Fibroblast of villous mesenchyme (primary cell): ENCODE measurements at places on chromosomes 1 and 21.

DNA sequence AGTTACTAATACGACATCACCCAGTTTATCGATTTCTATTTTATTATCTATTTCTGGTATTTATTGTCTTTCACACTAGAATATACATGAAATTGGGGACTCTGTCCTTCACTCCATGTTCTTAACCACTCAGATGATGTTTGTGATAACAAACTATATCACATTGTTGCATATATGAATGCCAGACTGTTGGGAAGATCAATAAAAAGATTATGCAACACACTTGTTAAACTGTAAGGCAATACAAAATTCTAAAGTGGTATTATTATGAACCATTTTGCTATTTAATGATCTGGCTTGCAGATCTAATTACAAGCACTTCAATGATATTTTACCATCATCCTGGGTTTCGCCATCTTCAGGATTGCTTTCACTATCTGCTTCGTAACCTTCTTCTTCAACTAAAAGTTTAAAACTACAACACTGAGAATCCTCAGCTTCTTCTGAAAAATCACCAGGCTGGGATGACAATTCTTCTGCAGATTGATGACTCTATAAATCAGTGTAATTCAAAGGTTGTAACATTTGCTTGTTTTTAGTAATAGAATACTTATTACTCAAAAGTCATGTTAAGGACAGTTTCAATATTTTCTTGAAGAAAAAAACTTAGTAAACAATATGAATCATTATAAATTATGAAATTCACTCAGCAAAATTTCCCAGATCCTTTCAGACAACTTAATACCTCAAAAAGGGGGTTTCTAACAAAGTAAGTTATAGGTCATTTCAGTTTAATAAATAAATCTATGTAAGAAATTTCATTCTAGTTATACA, 63.9 kb downstream of the LYST start:
- DNase-seq: no peak

DNA sequence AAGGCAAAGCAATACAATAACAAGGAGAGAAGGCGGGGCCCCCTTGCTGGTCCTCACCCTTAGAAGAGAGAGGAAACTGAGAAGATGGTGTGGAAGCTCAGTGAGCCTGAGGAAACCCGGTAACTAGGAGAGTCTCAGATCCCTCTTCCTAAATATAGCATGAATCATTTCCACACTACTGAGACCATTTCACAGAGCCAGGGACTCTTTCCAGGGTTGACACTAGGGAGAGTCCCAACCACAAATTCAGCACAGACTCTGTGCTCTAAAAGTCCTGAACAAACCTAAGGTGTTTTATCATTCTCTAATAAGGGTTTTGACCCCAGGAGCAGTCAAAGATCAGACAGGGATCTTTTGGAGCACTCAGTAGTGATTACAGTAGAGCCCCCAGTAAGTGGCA, 647.7 kb downstream of the KCNT2 start:
- no peak for DNase-seq

DNA sequence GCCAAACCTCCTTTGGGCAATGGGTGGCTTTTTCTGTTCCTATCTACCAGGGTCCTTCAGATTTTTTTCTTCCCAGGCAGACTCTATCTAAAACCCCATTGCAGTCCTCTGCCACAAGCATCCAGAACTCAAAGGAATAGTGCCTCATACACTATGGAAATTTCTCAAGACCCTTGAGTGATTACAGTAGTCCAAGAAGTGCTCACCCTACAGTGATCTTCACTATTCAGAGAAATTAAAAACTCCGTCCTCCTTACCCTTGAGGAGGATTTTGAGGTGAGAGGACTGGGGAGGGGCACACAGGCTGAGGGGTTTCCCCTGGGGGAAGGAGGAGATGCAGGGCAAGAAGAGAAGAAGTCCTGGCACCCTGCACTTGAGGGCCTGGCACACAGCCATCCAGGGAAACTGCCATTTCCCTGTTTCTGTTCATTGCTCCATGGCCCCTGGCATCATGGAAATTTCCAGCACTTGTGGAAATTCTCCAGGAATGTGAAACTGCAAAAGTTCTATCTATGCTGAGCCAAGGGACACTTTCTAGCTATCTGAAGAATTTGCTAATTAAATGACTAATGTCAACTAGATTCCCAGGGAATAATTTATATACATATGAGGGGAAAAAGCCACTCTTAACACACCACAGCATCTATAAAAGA, 102.5 kb upstream of the ATP1B1 start:
- DNase-seq: peak; percentile 41

DNA sequence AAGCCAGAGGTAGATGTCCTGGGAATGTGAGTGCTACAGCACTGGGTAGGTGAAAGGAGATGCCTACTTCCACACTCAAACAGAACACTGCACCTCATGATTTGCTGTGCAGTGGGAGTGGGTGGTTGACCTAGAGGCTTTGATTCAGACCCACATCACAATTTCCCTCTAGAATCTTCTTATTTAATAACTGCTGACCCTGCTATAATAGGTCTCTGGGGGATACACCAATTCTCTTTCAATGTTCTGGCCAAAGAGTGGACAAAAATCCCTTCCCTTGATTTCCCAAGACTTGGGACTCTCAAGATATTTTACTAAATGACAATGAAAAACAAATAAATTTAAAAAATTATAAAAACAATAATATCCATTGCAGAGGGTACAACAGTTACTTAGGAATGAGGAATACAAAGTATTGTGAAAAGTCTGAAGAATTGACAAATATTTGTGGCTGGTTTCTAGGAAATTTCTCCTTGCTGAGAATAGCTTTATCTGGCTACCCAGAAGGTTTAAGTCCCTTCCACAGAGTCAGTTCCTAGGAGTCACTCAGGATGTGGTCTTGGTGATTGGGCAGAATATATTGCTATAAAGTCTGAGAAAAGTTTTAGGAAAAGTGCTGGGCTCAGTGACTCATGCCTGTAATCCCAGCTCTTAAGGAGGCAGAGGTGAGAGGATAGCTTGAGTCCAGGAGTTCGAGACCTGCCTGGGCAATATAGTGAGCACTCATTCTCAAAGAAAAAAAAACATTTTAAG, 2.4 kb upstream of the FCGR2A start:
- DNase-seq: no peak

DNA sequence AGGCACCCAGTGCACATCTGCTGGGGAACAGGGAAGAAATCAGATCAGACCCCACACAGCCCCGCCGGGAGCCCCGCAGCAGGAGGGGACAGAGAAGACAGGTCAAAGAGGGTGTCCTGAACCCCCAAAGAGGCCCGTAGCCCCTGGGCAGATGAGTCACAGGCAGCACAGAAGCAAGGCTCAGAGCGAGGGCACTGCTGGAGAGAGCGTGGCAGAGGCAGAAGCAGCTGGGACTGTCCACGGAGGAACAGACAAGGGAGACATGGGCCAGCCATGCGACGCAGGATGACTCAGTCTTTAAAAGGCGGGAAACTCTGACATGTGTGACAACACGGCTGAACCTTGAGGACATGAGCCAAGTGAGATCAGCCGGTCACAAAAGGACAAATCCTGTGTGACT, 14.5 kb upstream of the PRDM16 start:
- no peak for DNase-seq
